Brain (organoid and tissue), 16 donors: ENCODE measurements at places on chromosomes 16 and 17.

DNA sequence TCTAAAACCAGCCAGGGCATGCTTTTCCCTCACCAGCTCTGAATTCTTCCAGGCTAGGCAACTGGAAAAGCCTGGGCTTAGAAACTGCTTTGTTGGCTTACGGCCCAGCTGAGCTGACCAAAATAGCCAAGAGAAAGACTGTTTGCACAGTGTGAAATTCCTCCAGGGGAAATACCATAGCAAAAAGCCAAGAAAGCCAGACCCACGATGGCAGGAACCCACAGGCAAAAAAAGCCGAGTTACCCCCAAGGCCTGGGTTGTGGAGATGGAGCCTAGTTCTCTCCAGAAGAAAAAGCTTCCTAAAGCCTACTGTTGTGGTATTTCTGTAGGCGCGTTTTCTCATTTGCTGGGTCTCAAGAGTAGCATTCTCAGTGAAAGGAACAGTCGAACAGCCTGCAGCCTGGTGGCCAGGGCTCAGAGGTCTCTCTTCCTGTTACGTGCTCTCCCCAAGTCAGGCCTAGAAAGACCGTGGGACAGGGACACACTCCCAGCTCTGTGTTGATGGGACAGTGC lies 9.2 kb downstream of the SP2 start:
- DNase-seq = peak; percentile 85

- DNase-seq = no peak
Observed at GRCh38 chr17:60391471-60392041, 377 bp downstream of the USP32 start.

DNA sequence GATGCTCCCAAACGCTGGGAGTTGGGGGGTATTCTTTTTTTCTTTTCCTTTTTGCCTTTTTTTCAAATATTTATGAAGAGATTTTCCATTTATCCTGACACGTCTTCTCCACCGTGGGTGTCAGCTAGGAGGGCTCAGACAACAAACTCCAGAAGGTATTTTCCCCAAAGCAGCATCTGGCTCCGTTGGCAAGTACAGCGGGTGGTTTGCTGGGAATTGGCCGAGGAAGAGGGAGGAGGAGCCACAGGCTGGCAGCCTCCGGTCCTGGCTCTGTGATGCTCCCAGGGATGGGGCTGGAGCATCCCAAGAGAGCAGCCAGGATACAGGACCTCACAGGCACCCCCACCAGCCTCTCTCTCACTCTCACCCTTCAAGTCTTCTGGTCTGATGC lies 10.9 kb upstream of the CACNG4 start:
- DNase-seq = peak; percentile 70

DNA sequence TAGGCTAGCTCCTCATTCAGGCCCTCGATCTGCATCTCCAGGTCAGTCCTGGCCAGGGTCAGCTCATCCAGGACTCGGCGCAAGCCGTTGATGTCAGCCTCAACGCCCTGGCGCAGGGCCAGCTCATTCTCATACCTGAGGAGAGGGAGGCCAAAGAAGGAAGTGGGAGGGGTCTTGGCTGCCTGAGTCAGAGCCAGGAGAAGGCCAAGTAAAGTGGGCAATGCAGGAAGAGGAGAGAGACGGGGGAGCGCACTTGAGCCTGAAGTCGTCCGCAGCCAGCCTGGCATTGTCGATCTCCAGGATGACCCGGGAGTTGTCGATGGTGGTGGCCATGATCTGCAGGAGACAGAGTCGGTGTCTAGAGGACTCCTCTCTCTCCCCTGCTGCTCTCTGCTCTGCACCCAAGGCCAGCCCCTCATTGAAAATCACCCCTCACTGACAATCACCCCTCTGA lies 1.8 kb downstream of the KRT15 start:
- no peak for DNase-seq

DNA sequence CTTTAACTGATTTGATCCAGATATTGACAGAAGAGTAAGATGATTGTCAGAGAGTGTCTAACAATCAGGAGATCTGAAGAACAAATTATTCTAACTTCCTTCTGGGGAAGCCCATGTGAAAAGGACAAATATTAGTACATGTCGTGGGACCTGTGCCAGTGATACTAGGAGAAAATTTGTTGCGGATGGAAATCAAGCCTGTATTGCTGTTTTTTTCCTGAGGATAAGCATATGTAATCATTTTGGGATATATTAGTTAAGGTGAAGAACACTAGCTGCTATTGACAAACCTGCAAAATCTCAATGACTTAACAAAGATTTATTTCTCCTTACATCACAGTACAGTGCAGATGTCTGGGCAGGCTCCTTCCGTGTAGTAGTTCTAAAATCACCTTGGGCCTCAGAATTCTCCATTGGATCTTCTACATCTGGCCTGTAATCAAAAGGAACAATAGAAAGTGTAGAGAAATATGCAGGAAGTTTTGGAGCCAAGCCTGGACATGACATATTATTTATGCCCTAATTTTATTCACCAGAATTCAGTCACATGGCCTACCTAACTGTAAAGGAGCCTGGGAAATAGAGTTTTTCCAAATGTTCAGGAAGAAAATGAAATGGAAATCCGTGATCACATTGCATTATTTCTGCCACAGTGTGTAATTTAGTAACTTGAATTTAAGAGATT lies 58.3 kb downstream of the CYB561 start:
- no peak for DNase-seq

DNA sequence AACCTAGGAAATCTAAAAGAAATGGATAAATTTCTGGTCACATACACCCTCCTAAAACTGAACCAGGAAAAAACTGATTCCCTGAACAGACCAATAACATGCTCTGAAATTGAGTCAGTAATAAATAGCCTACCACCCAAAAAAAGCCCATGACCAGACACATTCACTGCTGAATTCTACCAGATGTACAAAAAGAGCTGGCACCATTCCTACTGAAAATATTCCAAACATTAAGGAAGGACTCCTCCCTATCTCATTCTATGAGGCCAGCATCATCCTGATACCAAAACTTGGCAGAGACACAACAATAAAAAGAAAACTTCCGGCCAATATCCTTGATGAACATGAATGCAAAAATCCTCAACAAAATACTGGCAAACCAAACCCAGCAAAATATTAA lies 52.9 kb downstream of the TTC19 start:
- no peak for DNase-seq

GRCh38 chr17:40915199-40915661 lies 22.2 kb downstream of the KRT23 start:
- no peak for DNase-seq

DNA sequence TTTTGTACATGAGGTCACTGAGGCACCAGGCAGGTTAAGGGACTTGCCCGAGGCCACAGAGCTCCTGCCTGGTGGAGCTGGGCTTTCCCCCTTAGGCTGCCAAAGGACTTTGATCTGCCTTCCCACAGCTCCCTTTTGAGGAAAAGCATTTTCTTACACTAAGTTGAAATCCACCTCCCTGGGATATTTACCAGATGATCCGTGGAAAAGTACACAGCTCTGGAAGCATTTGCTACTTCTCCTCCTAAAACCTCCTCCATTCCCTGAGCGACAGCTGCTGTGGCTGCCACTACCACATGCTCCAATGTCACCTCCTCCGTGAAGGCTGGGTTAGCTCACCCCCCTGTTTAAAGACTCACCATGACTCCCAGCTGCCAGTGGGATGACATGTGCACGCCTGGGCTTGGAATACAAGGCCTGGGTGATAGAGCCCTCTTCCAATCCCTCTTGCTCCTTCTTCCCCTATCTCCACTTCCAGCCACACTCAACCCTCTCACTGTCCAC lies 1.2 kb upstream of the MPRIP start:
- peak; percentile 60 for DNase-seq

- no peak for DNase-seq
Observed at GRCh38 chr16:1524366-1524765, 9.1 kb upstream of the TMEM204 start.
